ENCODE measurements at places on chromosomes 12 and 14.

GRCh38 chr12:111753144-111753881, 13.4 kb upstream of the ALDH2 start:
- DNase-seq, result peak; percentile 47

DNA sequence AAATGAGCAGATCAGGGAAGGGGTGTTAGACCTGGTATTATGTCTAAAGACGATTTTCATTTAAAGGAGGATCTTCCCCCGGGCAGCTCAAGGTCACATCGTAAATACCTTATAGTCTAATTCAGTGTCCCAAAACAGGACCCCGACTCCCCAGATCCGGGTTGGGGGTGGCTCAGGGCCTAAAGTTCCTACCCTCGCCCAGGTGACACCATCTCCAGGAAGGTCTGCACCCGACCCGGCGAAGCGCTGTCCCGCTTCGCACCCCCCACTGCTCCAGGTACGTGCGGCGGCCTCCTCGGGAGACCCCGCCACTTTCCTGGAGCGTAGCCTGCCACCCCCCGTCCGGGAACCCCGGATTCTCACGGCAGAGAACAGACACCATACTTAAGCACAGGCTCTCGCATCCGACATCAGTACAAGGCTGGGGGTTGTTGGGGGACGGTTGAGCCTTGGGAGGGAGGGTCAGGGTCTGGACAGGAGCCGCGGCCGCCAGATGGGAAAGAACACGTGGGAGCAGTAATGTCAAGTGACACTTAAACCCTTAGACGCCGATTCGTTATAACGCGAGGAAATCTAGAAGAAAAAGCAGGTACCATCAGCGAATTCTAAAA, 556 bp downstream of the TIMM9 start:
- peak; percentile 1 for DNase-seq

DNA sequence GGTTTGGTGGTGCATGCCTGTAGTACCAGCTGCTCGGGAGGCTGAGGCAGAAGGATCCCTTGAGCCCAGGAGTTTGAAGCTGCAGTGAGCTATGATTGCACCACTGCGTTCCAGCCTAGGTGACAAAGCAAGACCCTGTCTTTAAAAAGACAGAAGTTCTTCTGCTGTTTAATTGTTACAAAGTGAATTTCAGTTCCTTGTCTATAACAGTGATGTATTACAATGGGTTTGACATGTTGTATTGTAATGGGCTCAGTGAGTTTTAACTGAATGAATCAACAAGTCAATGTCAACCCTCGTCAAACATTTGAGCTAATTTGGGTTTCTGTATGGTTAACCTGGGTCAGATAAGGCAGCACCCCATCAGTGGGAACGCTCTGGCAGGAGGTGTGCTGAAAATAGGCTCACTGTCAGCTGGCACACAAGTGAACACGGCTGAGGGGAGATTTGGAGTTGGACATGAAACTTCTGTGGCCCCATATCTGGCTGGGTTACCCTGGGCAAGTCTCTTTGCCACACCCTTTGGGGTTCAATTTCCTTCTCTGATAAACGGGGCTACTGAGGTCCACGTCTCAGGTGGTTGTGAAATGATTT, 14.0 kb upstream of the TRPV4 start:
- no peak for DNase-seq

- no peak for DNase-seq
Observed at GRCh38 chr12:124006846-124007713, 34.1 kb downstream of the ZNF664 start.

- no peak for DNase-seq
Observed at GRCh38 chr12:4139191-4139590, 134.4 kb upstream of the CCND2 start.

- DNase-seq, result no peak
Observed at GRCh38 chr12:104668274-104668718, 211.5 kb downstream of the CHST11 start.

GRCh38 chr14:81222691-81223090, 1.9 kb upstream of the GTF2A1 start:
- DNase-seq, result no peak

- no peak for DNase-seq
Observed at GRCh38 chr12:64877363-64878004, 53.0 kb downstream of the TBC1D30 start.

DNA sequence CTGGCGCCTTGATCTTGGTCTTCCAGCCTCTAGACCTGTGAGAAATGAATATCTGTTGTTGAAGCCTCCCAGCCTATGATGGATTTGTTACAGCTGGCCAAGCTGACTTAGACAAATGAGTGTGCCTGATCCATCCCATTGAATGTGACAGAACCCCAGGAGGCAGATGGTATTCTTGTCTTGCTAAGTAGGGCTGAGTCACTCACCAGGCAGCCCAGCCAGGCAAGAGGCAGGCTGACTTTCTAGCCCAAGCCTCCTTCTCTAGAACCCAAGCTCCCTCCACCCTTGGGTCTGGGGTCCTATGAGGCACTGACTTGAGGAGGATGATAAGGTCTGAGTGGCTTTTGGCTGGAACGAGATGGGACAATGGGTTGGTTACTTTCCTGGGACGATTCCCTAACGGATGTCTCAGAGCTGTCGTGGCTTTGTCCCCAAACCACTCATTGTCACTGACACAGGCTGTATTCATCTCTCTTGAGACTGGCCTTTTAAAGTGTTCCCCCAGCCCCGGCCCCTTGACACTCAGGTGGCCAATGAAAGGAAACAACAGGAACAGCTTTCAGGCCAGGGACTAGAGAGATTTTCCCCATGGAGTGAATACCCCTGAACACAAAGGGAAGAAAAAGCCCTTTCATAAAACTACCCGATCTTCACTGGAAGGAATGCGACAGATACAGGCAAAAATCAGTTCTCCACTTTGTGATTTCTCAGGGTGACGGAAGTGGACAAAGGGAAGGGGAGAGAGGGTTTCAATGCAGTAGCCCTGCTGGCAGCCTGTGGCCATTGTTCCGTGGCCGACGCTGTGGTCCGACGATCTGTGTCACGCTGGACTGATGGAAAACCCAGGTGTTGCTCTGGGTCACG, 264.2 kb downstream of the AACS start:
- peak; percentile 3 for DNase-seq

DNA sequence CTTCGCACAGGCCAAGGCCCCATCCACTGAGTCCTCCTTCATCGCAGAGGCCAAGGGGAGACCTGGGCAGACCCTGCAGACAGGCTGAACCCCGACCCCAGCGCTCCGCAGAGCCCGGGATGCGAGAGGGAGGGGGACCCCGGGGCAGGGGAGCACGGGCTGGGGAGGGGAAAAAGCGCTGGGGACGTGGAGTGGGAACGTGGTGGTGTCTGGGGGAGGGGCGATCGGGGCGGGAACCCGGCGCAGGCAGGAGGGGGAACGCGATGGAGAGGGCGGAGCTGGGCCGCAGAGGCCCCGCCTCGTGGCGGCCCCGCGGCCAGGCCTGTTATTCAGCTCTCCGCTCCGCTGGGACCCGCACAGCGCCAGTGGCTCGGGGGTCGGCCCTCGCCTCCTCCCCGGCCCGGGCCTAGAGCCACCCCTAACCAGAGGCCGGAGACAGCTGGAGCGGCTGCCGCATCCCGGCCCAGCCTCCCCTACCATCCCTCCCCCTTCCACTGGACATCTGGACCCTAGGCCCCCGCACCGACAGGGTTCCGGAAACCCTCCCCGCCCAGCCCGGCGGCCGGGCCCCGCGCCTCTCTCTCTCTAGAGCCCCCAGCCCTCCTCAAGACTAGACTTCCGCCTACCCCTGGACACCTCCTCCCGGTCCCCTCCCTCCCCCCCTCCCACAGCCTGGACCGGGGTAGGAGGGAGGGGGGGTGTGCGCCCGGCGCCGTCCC, at the start of gene ARHGEF25:
Gene ARHGEF25, plus strand, starts transcription at position 328 of the 719 bp plus-strand sequence. CDS start 460 bp downstream, outside the sequence.
- DNase-seq, result no peak

DNA sequence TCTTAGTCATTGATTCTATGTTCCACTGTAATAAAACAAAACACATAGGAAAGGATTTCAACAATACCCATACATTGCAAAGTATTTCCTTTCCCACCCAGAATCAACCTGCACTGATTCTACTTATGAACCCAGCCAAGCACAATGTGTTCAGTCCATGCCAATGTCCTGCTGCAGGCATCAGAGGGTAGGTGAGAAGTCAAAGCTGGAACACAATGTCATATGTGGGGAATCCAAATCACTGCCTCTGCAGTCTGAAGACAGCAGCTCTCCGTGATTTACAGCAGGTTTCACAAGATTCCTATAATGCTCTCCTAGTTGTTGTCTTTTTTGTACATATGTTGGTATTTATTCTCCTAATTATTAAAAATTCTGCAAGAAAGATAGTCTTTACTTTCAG, 25.7 kb downstream of the ITPR2 start:
- no peak for DNase-seq

DNA sequence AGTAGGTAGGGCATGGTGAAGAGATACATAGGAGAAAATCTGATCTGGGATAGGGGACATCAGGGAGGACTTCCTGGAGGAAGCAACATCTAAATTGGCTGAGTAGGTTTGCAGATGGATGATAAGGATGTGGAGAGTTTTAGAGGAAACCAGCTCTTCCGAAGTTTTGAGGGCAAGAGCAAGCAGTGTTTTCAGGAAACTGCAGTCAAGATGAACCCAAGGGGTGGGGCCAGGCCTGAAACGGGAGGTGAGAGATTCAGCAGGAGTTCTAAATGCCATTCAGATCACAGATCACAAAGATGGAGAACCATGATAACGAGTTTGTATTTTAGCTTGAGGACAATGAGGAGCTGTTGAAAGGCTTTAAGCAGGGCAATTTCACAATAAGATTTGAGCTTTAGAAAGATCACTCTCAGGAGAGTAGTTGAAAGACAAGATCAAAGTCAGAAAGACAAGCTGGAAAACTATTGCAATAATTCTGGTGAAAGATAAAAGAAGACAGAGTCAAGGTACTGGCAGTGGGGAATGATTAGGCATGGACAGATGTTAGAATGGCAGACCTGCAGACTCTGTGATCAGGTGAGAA, 70.1 kb upstream of the PLXNC1 start:
- DNase-seq, result no peak

- DNase-seq, result no peak
Observed at GRCh38 chr14:51445001-51445390, 204.9 kb downstream of the TMX1 start.

- DNase-seq, result no peak
Observed at GRCh38 chr12:49675137-49675536, 32.1 kb downstream of the FMNL3 start.

DNA sequence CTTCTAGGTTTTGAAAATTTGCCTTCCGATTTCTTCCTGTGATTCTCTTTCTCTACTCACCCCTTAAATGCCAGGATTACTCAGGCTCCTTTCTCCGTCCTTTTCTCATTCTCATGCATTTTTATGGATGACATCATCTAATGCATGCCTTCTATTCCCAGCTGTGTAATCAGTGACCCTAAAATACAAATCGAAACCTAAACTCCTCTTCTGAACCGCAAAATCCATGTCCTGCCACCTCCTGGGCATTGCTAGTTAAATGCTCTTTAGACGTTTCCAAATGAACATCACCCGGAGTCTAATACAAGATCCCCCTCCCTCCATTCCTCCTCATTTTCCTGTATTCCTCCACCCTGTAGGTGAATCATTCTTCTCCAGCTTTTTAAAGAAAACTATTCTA, 1703.1 kb upstream of the FLRT2 start:
- DNase-seq, result peak; percentile 26

DNA sequence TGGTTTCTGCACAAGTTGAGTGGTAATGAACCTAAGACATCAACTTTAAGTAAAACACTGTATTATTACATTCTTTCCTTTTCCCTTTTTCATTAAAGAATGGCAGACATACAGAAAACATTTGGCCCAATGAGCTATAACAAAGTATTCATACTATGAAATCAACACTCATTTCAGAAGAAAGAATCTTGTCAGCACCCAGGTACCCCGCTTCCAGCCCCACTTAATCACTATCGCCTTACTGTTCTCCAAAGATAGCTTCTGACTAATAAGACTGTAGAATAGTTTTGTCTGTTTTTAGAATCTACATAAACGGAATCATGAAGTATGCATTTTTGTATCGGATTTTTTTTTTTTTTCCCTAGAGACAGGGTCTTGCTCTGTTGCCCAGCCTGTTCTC, 9.5 kb downstream of the CNTN1 start:
- no peak for DNase-seq

DNA sequence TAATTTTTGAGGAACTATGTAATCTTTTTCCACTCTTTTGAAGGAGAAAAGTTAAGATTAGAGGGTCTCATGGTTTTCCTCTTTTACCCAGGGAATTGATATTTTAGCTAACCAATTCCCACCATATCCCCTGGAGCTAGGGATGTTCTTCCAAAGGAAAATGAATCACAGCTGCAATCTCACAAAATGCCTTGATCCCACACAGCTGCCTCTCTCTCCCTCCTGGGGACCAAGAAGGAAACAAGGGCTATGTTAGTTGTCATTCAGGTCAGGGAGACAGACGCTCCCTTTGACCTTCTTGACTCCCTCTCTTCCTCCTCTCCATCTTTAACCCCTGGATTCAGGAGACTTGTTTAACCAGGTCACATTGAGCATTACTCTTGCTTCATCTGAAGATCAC, 9.5 kb downstream of the DCN start:
- no peak for DNase-seq

GRCh38 chr12:27055966-27056365, 26.4 kb downstream of the C12orf71 start:
- DNase-seq, result no peak

- DNase-seq, result peak; percentile 75
Observed at GRCh38 chr12:46439793-46440511, 67.4 kb upstream of the SLC38A2 start.

DNA sequence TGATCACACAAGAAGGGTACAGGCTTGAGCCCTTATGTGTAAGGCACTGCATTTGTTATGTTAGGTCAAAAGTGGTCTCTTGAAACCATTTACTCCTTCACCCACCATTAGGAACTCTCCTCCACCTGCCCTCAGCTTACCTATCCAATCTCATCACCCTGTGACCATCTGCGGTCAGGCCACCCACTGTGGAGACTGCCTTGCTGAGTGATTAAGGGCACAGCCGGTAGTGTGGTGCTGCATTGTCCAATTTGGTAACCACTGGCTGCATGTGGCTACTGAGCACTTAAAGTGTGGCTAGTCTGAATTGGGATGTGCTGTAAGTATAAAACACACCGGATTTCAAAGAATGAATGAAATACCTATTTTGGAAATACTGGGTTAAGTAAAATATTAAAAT, 177.1 kb upstream of the PARP11 start:
- no peak for DNase-seq

GRCh38 chr12:13149411-13149810, 45.9 kb upstream of the GSG1 start:
- no peak for DNase-seq
